NCI-H2171 treated with DMSO at 0.1 percent for 48 hours (cell line): ENCODE measurements at places on chromosomes 12 and 14.

DNA sequence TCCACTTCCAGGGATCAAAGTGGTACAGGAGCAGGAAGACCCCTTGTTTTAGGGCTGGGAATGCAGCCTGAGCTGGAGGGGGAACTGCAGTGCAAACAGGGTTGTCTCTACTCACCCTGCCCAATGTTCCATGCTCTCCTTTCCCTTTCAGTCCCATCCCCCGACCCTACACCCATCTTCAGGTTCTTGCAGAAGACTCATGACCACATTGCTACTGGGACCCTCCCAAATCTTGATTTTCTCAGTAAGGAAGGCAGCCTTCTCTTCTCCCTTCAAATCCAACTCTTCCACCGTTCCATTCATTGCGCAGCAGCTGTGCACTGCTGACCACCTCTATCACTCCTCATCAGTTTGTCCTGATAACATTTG is 1.9 kb downstream of the SERPINA11 start:
- DNase-seq, result no peak

GRCh38 chr12:106903241-106903945 is 52.3 kb upstream of the TMEM263 start:
- peak; percentile 65 for DNase-seq

DNA sequence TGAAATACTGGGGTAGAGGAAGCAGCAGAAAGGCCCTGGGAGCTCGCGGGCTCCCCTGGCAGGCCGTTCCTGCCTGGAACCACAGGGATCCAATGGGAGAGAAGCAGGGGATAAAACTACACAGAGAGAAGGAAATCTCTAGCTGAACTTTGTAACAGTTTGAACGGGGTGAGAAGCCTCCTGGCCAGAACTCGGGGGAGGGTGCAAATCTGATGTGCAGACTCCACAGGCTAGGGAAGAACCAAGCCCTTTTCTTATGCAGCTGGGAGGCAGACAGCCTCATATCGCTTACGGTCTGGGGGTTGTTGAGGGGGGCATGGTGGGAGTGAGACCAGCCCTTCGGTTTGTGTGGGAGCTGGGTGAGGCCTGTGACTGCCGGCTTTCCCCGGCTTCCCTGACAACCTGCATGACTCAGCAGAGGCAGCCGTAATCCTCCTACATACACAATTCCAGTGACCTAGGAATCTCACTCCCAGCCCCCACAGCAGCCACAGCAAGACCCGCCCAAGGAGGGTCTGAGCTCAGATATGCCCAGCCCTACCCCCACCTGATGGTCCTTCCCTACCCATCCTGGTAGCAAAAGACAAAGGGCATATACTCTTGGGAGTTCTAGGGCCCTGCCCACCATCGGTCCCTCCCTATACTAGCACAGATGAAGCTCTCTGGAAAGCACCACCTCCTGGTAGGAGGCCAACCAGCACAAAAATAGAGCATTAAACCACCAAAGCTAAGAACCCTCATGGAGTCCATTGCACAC is 143.0 kb downstream of the TMTC1 start:
- DNase-seq, result no peak

DNA sequence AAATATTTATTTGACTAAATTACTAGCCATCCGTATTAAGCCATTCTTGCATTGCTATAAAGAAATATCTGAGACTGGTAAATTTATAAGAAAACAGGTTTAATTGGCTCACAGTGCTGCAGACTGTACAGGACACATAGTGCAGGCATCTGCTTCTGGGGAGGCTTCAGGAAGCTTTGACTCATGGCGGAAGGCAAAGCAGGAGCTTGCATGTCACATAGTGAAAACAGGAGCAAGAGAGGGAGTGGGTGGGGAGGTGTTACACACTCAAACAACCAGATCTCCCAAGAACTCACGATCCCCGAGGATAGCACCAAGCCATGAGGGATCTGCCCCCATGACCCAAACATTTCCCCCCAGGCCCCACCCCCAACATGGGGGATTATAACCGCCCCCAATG is 26.7 kb upstream of the RAB21 start:
- no peak for DNase-seq

DNA sequence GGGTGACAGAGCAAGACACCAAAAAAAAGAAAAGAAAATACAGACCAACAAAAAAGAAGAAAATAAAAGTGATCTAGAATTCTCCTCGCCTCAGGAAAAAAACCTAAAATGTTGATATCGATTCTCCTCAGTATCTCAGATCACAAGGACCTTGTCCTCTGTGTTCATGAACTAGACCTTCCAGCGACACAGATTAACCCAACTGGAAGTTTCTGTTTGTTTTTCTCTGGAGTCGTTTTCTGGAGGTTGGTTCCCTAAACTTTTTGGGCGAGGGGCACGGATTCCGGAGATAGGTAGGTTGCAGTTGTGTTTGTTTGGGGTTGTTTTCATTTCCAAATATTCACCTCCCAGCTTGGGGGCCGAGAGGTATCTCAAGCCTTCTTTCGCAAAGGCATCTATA is 559 bp upstream of the RFC5 start:
- no peak for DNase-seq

GRCh38 chr14:87386524-87386923 is 606.5 kb downstream of the GALC start:
- no peak for DNase-seq

GRCh38 chr14:35471803-35472202 is 62.2 kb upstream of the INSM2 start:
- DNase-seq, result no peak

DNA sequence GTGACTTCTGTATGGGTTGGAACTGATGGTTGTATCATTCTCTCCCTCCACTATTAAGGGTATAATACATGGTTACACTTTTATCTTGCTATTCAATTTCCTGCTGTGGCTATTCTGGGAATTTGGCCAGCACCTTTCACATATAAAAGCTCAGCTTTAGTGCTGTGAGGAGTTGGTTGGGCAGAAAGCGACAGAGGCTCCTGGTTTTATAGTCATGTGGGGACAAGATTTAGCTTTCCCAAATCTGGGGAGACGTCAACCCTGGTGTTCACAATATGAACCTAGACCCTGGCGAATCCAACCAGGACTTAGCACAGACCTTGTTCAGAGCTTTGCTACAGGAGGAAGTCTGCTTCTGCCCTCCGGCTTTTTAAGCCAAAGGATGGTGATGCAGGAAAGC is 36.5 kb downstream of the FOS start:
- no peak for DNase-seq

- DNase-seq, result peak; percentile 66
Observed at GRCh38 chr14:53152184-53152886, 788 bp downstream of the DDHD1 start.

GRCh38 chr12:71691504-71692129 is 5.7 kb downstream of the TMEM19 start:
- DNase-seq, result peak; percentile 98
